ENCODE measurements at places on chromosomes 7 and 10. TPM values are rescaled to one million over a fixed set of nuclear protein-coding genes. Genes with fewer than 3 reads are reported as not detected.

The SPDYE3 gene
- total RNA-seq, result not detected

The HOXA1 gene
- total RNA-seq, result 0.59 TPM

The CTNNA3 gene
- 7.1 TPM for total RNA-seq

The LOXL4 gene
- 5.0 TPM for total RNA-seq

- DNase-seq, result no peak
Observed at GRCh38 chr7:116616555-116617059, 55.4 kb upstream of the MET start.

DNA sequence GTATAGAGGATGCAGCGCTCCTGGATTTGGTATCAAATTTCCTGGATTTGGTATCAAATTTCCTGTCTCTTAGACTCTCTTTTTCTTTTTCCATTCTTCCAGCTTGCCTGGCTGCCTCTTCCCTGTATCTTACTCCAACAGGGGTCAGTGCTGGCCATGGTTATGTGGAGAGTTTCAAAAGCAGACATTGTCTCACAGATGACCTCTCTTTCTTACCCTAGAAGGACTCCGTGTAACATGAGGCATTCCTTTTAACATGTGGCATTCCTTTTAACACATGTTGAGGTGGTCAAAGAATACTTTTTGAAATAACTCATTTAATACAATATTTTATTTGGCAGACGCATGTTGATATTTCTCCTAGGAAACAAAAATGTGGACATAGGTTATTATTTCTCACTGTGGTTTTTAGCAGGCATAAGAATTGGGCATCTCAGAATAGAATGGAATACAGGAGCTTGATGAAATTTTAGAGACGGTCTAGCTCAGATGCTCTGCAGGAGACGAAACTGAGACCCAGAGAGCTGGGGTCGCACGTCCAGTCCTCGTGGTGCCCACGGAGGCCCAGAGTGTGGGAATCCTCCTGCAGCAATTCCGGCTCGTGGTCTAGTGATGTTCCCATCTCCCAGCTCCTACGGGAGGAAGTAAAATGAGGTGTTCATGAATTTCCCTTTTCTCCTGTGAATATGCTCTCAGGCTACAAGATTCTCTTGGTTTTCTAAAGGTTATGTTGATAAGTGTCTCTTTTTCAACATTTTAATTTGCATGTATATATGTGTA is 59.6 kb upstream of the PITRM1 start:
- DNase-seq, result no peak

DNA sequence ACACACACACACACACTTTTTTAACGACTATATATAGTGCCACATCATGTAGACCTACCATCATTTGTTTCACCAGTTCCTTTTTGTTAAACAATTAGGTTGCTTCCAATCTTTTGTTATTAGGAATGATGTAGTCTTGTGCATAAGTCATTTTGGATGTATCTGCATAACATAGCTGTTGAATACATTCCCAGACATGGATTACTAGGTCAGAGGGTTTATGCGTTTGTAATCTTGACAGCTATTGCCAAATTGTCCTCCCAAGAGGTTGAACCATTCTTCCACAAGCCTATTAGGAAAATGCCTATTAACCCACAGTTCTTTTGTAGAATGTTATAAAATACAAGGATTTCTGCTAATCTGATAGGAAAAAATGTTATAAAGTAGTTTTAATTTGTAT is 87.3 kb downstream of the PALS2 start:
- DNase-seq, result peak; percentile 14

DNA sequence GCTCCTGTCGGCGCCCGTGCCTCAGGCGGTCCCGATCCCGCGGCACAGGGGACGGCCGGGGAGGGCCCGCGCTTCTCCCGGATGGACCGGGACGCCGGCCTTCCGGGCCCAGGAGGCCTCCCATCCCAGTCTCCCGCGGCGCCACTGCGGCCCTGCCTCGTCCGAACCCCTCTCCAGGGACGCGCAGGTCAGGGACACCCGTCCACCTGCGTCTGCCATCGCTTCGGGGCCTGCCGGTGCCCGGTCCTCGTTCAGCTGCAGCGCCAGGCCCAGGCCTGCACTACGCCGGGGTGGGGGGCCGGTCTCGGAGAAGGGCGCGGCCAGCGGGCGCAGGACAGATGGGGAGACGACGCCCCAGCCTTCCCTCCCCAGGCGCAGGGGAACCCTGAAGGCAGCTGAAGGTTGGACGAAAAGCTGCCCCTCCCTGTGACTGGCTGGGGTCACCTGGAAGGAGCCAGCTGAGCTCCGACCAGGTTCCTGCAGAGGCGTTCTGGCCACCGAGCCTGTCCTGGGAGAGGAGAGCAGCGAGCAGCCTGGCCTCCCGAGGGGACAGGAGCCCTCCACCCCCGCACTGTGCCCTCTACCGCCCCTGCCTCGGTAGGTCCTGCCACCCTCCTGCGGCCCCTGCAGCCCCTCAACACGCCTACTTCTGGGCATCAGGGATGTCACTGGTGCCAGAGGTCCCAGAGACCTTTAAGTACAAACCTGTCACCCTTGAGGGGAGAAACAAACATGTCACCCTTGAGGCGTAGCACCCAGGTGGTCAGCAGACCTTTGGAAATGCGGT is 84.3 kb downstream of the LANCL2 start:
- DNase-seq, result no peak

DNA sequence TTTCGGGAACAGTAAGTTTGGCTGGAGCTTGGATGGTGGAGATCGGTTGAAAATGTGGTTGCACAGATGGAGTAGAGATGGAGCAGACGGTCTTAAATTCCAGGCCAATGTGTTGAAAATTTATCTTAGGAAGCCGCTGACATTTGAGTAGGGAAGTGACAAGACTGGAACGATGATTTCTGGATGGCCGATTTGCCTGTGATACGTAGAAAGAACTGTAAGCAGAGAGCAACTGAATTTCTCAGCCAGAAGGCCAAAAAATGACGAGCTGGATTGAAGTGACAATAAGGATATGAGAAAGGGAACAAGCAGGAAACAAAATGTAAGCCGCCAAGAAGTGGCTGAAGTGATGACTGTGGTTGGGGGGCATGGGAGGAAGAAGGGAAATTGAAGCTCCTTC is 687 bp upstream of the ARMC3 start:
- no peak for DNase-seq

- DNase-seq, result no peak
Observed at GRCh38 chr7:151661587-151661986, 141.9 kb upstream of the RHEB start.

GRCh38 chr10:29804025-29804852 is 169.5 kb upstream of the SVIL start:
- DNase-seq, result peak; percentile 43

- DNase-seq, result peak; percentile 55
Observed at GRCh38 chr10:32963096-32963495, 5.1 kb upstream of the ITGB1 start.

DNA sequence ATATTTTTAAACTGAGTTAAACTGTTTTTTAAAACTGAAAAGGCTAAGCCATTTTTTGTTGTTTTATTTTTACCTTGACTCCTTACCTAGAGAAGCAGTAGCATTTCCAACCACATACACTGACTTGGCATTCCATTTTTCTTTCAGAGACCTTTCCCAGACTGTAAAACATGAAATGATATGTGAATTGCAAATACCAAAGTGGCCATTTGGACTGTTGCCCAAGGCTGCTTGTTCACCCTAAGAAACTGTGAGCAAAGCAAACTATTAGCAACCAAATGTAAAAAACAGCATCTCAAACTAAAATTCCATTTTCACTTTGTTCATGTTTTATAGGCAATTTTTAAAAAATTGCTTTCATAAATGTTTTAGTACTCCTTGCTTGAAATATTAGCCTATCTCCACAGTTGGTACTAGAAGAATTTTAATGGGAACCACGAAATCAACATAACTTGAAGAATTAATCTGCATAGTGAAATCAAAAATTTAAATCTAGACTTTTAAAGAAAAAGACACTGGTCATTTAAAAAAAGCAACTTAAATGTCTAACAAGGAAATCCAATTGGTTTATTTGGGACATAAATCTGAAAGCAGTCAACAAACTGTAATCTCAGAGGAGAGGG is 10.8 kb downstream of the UROS start:
- DNase-seq, result no peak

- DNase-seq, result no peak
Observed at GRCh38 chr10:68832601-68833000, 5.3 kb downstream of the STOX1 start.

DNA sequence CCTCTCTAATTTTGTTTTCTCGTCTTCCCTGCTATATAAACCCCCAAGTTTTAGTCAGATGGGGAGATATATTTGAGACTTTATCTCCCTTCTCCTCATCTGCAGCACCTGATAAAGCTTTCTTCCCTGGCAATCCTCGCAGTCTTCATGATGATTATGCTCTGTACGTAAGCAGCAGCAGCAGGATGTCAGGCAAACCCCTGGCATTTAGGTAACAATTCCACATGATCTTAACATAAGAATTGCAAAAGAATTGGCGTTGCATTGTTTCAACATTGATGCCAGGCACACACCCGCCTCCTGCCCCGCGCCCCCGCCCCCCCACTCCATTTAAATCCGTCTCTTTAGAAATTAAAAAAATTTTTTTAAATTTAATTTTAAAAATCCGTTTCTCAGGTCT is 6.1 kb downstream of the PKD1L1 start:
- no peak for DNase-seq

DNA sequence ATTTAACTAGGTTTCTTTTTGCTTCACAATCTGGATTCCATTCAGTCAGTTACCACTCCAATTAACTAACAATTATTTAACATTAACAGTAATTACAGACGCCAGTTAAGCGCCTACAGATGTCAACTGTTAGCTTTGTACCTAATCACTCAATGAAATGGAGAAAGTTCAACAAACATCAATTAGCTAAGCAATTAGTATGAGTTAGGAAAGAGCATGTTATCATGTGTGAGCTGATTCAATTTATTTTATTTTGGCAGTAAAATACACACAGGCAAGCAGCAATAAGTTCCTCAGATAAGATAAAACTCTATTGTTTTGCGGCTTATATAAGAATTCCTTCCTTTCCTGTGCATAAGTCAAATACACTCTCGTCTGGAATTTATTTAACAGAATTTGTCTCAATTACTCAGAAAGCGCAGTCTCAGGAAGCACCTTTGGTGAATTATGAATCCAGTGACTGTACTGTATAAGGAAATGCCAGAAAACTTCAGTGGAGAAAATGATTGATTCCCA is 427.1 kb upstream of the GALNT17 start:
- no peak for DNase-seq

DNA sequence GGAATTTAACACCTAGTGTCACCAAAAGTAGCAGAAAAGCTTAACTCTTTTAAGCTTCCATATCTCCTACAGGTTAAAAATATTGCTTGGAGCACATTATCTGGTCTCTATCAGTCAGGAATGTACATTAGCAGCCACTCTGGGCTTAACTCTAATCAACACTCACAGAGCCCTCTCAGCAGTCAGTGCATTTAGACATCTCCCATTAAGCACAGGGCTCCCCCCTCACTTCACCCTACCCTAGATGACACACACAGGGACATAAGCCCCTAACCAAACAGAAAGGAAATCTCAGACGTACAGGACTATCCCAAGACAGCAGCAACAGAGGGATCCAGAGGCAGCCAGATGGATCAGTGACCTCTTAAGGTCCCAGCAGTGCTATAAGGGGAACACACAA is 26.4 kb downstream of the FBXW4 start:
- DNase-seq, result no peak

DNA sequence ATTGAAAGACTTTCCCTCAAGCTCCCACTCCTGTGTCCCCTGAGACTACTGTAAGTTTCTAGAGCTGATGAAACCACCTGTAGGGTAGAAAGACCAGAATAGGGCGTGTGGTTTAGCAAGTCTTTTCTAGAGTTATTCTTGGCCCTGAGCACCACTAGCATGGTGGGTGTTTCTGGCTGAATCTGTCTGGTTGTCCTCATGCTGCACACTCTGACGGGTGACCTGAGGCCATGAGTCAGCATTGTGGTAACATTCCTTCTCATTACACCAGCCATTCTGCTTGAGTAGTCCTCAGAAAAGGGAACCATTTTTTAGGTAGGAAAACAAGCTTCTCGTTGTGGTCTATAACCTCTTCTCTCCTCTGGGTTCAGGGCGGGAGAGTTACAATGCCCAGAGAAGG is 250.3 kb downstream of the SNX13 start:
- DNase-seq, result no peak

- DNase-seq, result no peak
Observed at GRCh38 chr10:8614054-8614565, 559.6 kb downstream of the GATA3 start.

- no peak for DNase-seq
Observed at GRCh38 chr7:144606261-144606660, 202.8 kb upstream of the NOBOX start.
